ENCODE measurements at places on chromosomes 5 and 9.

DNA sequence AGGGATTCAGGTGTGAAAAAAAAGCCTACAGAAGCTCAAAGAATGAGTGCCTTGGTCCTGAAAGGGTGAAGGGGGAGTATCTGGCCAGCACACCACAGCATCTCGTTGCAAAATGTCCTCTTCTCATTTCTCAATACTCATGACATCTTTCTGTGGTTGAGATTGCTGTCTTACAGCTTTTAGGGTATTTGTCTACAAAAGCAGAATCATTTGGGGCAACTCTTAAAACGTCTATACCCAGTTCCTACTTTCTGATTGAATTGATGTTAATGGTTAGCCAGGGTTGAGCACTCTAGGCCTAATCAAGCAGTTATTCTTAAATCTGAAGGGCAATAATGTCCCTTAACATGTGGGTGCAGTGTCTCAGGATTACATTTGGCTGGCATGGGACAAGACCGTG is 21.2 kb upstream of the PCSK5 start:
- DNase-seq: no peak

- no peak for DNase-seq
Observed at GRCh38 chr5:171721464-171721863, 64.2 kb upstream of the SMIM23 start.

- DNase-seq: no peak
Observed at GRCh38 chr9:72156586-72156985, 7.3 kb downstream of the GDA start.

DNA sequence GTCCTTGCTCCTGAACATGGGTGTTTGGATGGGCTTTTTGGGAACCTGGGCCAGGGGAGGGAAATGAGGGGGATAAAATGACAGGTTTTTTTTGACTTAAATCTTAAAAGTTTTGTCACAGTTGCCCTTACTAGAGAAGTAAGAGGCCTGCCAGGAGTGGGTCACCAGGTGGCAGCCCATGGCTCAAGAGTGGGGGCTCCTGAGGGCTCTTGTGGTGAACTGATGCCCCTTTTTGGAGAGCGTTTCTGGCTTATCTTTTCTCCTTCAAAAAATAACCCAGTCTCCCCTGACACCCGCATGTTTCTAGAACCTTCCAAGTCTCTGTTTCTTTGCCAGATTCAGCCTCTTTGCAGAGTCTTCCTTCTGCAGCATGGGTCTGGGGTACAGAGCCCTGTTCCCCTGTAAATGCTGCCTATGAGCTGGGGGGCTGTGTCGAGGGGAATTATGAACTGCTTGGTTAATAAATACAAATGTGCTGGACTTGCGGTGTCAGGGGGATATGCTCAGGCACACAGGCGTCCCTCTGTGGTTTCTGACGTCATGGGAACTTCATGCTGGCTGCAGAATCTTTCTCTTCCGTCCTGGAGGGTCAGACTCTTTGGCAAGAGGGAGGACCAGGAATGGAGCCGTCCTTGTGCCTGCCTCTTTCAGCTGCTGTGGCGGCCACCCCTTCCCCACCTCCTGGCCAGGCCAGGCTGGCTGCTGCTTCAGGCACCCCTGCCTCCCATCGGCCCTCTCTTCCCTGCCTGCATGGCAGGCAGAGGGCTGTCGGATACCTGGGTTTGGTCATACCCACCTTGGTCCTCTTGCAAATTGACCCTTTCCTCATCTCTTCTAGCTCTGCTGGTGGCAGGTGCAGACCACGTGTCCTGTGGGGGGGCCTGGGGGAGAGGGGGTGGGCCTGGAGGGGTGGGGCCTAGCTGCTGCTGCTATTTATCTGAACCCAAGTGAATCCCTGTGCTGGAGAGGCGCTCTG is 30.1 kb downstream of the PTPA start:
- DNase-seq: peak; percentile 94

GRCh38 chr5:95531491-95531890 is 23.3 kb downstream of the SKIC3 start:
- DNase-seq: no peak

GRCh38 chr5:100828898-100829356 is 74.2 kb downstream of the ST8SIA4 start:
- no peak for DNase-seq

DNA sequence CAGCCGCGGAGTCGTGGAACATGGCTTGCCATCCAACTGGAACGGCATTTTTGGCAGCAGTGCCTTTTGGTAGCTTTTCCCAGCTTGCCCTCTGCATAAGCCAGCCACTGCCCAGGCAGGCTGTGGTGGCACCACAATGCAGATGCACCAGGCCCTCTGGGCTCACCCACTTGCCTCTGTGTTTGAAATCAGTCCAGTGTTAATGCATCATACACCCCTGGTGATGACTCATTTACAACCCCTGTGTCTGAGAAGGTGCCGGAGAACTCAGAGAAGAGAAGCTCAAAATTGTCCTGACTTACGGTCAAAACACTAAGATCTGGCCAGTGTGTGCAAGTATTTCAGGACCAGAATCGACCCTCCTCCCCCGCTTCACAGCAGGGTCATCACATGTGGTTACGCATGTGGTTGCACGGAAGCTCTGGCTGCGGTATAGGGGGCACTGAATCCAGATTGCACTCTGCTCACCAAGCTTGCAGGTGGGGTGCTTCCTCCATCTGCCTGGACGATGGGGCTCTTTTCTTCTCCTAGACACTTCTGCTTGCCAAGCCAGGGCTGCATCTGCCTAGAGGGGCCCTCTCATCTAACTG is 66.5 kb upstream of the SMIM15 start:
- peak; percentile 48 for DNase-seq

DNA sequence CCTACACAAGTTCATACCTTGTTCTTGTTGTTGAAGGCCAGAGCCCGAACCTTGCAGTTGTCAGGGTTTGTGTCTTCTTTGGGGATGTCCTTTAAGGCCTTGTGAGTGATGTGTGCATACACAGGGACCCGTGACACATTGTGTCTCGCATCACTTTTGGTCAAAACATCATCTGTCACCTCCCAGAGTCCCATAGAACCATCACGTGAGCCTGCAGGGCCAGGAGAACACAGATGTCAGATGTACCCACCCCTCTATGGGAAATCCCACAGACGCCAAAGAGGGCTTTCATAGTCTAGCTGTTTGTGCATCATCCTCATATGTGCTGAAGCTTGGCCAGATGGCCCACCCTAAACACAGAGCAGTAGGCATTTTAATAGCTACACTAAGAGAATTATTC is 28.2 kb downstream of the DCAF12 start:
- DNase-seq: no peak

DNA sequence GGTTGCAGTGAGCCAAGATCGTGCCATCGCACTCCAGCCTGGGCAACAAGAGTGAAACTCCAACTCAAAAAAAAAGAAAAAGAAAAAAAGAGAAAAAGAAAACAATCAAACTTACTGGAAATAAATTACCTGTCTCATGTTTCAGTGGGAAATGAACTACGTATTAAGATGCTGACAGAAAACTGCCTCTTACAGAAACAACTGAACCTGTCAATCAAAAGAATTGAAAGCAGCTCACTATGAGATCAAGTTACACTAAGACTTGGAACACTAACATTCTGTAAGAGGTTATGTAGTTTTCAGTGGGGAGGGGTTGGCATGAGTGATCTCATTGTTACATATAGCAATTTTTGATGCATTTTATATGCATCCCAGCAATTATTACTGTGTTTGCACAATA is 64.4 kb upstream of the SPATA31E1 start:
- no peak for DNase-seq

DNA sequence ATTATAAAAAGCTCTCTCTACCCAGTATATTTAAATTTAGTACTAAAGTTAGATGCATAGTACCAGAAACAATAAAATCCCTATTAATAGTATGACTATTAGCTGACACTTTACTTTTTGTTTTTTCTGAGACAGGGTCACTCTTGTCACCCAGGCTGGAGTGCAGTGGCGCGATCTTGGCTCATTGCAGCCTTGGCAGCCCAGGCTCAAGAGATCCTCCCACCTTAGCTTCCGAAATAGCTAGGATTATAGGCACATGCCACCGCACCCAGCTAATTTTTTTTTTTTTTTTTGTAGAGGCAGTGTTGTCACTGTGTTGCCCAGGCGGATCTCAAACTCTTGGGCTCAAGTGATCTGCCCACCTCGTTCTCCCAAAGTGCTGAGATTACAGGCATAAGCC is 8.0 kb downstream of the CCNG1 start:
- no peak for DNase-seq

DNA sequence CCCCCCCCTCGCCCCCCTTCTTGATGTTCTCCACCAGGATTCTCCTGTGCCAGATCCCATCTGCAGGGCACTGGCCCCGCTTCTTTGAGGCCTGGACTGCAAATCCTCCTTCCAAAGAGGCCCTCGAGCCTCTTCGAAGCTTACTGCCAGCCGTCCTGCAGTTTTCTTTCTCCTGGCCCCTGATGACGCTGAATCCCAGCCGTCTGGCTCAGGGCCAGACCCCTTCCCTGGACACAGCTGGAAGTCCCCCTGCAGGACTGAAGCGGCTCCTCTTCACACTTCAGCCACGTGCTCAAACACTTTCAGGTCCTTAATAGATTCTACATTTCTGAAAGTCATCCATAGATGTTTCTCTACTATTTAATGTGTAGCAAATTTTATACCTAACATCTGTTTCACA is 121.5 kb downstream of the EHMT1 start:
- DNase-seq: peak; percentile 59

DNA sequence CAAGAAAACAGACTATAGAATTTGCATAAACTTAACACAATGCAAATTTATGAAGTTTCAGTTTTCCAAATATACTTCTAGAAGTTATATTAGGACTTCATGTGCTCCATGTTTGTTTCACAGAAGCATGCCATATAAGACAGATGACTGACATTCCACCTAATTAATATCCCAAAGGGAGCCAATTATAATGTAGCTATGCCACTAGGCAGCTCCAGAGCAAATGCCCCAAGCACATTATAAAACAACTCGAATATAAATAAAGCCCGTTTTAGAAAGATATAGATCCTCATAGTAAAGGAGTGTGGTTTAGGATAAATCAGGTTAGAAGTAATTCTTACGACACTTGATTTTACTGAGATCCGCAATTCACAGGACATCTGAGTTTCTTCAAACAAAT is 8.9 kb downstream of the DROSHA start:
- no peak for DNase-seq

GRCh38 chr9:130186839-130187522 is 14.8 kb downstream of the NCS1 start:
- no peak for DNase-seq

- no peak for DNase-seq
Observed at GRCh38 chr9:123168586-123168985, 99.8 kb downstream of the STRBP start.

GRCh38 chr9:112508377-112508776 is 21.8 kb downstream of the KIAA1958 start:
- no peak for DNase-seq

GRCh38 chr5:73433982-73434342 is 14.6 kb downstream of the FOXD1 start:
- peak; percentile 73 for DNase-seq

DNA sequence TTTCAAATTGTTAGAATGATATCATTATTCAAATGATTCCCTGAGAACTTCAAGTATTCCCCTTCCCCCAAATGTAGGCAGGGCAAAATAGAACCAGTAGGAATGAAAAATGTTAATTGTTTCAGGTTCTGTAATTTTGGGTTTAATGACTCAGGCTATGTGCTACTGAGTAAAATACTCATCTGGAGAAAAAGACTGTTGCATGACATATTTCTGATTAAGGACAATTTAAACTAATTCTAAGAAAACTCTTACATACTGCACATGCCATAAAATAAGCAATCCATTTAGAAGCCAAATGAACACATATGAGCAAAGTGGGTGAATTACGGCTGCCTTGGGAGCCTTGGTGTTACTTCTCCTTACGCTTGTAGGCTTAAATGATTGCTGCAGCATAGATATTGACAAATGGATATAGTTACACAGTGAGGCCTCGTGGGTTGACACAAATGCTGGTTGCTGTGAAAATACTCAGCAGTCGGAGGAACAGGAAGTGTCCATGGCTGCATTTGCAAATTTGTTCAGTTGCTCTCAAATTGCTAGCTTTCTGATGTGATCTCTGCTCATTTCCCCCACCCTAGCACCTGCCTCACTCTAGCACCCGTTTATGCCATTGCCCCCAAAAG is 174.9 kb upstream of the DMAC1 start:
- DNase-seq: no peak

- no peak for DNase-seq
Observed at GRCh38 chr5:127011961-127012644, 18.3 kb downstream of the MARCHF3 start.

DNA sequence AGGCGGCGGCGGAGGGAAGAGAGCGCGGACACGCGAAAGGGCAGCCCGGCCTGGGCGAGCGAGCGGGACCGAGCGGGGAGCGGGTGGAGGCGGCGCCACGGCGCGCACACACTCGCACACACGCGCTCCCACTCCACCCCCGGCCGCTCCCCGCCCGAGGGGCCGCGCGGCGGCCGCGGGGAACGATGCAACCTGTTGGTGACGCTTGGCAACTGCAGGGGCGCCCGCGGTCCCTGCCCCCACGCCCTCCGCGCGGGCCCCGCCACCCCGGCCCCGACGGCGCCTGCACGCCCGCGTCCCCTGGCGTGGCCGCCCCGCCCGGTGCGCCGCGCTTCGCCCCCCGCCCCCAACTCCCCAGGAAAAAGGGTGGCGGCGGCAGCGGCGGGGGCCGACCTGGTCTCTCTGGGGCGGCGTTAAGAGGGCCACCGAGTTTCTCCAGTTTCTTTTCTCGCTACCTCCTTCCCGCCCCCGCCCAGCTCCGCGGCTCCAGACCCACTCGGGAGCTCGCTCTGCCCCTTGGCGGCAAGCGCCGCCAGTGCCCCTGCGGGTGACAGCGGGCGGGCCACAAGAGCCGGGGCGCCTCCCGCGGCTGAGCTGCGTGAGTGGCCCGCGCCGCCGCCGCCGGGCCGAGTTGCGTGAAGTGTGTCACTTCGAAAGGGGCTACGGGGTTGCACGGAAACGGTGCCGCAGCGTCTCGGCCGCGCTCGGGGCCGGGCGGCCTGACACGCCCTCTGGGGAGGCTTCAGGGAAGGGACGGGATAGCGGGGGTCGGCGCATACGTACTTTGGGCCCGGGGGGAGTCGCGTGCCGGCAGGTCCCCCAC is at the start of gene NR3C1:
NR3C1 (minus strand) TSS at position 94 of the 823 bp plus-strand sequence. CDS start 2,847 bp downstream, outside the sequence.
- DNase-seq: peak; percentile 87

- no peak for DNase-seq
Observed at GRCh38 chr5:81766611-81767010, 15.7 kb upstream of the SSBP2 start.

- no peak for DNase-seq
Observed at GRCh38 chr5:72855821-72856220, 39.4 kb downstream of the TNPO1 start.

DNA sequence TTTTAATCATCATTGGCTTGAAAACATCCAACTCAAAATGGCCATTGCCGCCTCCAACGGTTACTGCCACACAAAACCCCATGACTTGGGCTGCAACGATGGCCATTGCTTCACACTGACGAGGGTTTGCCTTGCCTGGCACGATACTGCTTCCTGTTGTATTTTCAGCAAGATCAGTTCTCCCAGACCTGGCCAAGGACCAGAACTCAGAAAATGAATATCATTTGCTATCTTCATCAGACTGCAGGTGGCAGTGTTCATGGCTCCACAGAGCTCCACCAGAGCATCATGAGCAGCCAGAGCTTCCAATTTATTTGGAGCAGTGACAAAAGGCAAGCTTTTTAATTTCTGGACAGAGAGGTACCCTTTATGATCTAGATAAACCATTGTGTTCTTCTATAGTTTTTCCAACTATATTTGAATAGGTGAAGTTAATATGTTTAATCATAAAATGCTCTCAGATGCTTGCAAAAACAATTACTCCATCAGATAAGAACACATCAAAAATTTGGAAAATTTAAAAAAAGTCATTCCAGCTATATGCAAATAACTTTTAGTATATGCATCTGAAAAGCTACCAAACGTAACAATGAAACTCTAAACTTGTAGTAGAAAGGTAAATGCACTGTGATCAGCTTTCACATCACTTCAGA is 10.4 kb downstream of the AMACR start:
- peak; percentile 88 for DNase-seq

All from fibroblast of upper back skin (primary cell).